ENCODE measurements at places on chromosomes 7 and 10.

GRCh38 chr10:110254467-110254866 lies 47.1 kb downstream of the MXI1 start:
- DNase-seq = no peak

DNA sequence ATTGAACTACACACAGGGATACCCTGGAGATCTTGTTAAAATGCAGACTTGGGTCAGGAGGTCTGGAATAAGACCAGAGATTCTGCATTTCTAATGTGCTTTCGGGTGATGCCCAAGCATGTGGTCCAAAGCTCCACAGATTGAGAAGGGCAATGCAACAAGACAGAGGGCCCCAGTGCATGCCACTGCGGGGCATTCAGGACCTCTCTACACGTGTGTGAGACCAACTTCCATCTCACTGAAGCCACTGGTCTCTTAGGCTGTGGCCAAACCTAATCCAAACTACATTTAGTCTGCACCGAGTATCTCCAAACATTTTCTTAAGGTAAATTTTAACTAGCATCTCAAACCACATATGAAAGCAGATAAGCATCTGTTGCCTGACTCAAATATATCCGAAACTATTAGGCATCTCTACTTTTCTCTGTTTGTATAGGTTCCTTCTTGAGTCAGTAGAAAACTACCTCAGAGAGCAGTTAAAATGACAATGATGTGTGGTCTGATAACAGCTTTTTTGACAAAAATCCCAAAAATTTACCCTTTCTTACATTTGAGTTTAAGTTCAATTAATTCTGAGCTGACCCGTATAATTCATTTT lies 107.5 kb downstream of the ELMO1 start:
- no peak for DNase-seq

- DNase-seq = no peak
Measured at GRCh38 chr10:88889559-88890337, 9.7 kb downstream of the STAMBPL1 start.

DNA sequence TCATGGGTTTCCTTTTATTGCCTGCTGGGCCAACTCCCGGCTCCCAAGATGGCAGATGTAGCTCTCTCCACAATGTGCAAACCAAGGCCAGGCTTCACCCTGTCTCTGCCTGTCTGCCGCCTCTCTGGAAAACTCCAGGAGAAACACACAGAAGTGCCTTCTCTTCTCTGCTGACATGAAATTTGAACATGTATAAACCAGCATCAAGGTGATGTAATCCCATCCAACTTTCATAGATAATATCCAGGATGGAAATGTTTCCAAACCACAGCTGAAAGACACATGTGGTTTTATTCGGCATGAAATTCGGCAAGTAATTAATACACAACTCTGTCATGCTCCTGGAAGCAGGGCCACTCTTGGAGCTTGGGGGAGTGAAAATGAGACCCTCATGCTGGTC lies 297.2 kb downstream of the C7orf25 start:
- no peak for DNase-seq

DNA sequence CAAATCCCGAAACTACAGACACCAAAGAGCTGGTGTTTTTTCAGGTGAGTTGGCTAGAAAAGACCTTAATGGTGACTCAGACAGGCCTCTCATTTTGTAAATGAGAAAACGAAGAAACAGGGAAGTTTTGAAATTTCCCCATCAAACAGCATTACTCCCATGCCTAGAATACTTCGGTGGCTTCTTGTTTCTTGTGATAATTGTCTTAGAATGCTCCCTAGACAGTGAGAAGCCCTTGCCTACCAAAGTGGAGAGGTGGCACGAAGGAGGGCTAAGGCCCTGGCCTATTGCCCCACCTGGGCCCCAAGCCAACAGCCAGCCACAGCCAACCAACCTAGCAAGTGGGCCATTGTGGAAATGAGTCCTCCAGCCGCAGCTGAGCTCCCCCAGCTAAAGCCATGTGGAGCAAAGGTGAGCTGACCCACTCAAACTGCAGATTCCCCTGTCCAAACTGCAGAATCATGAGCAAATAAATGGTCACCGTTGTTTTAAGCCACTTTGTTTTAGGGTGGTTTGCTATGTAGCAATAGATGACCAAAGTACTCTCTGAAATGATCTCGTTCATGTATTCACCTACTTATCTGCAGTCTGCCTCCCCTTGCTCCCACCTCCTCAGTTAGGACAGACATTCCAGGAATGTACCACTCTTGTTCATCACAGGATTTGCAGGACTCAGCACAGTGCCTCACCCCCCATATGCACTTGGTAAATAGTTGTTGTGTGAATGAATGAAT lies 97.7 kb upstream of the FGFR2 start:
- DNase-seq = no peak

DNA sequence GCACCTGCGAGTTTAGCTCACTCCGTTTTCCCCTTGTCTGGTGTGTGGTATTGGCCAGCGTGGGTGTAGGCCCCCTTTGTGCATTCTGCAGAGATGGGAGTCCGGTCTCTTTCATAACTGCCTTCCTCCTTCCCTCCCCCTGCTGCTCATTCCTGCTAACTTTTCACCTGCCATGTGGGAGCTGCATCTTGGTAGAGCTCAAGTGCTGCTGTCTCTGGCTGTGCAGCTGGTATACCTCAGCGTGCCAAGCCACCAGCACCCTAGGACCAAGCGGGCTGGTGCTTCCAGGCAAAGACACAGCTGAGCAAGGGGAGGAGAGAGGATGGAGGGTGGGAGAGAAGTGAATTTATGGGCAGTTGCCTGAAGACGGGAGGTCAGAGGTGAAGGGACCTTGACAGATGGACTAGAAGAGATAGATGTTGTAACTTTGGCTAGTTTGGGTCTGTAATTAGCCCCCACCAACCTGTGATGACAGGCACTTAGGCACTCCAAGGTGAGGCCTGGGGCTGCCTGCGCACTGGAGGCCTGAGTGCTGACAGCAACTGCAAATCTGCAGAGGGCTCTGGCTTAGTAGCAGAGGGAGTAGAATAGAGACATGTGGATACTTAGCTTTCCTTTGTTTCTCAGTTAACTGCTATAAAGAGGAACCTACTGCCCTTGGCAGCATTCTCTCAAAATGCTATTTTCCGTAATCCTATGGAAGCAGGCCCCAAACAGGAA lies 148.8 kb upstream of the AGK start:
- peak; percentile 30 for DNase-seq

- DNase-seq = no peak
Measured at GRCh38 chr7:157433628-157434027, 96.8 kb downstream of the DNAJB6 start.

DNA sequence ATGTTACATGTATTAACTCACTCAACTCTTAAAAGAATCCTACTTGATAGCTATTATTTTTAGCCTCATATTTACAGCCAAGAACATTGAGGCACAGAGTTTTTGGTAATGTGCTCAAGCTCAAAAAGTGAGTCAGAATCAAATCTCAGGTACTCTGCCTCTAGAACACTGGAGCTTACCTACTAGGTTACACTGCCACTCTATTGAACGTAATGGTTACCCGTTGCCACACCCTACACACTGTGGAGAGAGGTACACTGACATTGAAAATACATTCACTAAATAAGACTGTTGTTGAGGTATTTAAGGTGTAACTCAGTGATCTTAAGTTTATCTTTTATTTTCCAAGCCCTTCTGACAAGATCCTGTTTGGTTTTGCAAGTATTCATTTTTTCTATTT lies 17.9 kb downstream of the SLC26A3 start:
- DNase-seq = no peak

DNA sequence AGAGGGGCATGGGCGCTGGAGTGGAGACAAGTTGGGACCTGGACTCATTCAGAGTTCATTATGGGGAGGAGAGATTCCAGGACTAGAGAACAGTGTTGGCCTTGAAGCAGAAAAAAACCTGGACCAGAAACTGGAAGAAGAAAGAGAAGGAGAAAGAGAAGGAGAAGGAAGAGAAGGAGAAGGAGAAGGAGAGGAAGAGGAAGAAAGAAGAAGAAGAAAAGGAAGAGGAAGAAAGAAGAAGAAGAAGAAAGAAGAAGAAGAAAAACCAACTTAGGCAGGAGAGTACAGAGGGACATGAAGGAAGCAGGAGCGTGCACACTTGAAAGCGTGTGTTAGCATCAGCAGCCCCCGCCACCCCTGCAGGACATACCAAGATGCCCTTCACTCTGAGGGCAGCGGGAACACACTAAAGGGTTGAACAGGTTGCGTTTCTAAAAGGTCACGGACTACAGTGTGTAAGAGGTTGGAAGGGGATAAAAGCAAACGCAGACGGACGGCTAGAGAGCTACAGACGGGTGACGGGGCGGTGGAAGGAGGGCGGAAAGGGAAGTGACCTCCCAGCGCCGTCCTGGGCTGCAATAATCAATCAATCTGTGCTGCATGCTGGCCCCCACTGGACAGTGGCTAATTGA lies 95.3 kb downstream of the SEC61G start:
- DNase-seq = no peak

DNA sequence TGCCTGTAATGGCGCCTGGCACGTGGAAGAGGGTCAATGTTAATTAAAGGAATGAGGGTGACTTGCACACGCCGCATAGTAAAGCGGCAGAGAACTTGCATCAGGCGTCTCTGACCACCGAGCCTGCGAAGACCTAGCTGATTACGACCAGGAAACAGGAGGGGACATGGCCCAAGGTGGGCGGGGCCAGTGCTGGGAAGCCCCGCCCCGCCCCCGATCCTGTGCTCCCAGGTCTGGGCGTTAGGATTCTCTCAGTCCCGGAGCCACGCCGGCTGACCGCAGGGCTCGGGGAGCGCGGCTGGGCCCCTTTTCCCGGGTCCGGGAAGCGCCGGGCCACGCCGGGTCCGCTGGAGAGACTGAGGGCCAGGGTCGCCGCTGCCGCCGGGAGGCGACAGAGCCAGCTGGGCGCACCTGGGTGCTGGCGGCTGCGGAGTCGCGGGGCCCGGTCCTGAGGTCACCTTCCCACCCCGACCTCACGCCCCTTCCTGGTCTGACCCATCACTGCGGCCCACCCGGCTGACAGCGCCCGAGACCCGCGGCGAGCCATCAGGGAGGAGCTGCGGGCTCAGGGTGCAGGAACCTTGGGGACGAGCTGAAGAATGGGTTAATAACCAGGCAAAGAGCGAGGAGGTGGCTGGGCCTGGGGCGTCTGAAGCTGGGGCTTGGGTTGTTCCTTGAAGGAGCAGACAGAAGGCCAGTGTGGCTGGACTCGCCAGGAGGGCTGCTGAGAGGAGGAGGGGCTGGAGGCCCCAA lies 23.0 kb upstream of the GRID1 start:
- peak; percentile 81 for DNase-seq

DNA sequence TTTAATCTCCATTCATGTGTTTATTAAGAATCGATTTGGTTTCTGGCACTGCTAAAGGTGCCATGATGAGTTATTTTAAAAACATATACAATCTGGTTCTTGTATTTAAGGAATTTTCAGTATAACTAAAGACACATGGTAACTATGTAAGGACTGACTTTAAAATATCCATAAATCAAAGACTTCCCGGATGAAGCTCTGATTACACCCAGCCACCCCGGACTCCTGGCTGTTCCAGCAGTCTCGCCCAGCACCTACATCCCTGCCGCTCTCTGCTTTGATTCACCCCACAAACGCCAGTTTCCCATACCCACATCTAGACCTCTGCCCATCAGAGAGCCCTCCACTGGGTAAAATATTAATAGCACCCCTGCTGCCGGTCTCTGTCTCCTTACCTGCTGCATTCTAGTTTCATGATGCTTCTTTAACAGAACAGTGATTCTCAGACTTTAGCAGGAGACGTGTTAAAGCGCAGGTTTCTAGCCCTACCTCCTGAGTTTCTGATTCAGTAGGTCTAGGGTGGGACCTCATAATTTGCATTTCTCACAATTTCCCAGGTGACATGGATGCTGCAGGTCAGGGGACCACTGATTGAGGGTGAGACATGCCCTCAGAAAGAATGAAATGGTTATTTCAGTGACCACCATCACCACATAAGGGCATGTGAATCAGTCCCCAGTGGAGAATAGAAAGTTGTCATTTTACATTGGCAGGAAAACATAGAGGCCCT lies 185.7 kb downstream of the KIAA1217 start:
- DNase-seq = no peak

- no peak for DNase-seq
Measured at GRCh38 chr7:28748346-28748745, 209.8 kb downstream of the TRIL start.

- DNase-seq = no peak
Measured at GRCh38 chr7:82840061-82840460, 322.6 kb downstream of the PCLO start.

DNA sequence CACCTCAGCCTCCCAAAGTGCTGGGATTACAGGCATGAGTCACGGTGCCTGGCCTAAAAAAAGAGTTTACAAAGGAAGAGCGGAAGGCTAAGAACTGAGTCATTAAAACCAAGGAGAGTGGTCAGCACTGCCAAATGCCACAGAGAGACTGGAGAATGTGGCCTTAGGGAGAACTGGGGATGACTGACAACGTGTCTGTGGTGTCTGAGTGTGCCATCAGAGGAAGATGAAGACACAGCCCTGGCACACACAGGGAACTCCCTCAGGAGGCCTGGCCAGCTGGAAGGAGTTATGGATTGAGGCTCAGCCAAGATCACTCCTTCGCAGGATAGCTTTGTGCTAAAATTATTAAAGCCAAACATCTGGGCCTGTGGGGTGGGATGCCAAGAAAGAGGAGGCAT lies 3.9 kb upstream of the INA start:
- no peak for DNase-seq

- DNase-seq = no peak
Measured at GRCh38 chr10:35876248-35876647, 234.2 kb upstream of the FZD8 start.

DNA sequence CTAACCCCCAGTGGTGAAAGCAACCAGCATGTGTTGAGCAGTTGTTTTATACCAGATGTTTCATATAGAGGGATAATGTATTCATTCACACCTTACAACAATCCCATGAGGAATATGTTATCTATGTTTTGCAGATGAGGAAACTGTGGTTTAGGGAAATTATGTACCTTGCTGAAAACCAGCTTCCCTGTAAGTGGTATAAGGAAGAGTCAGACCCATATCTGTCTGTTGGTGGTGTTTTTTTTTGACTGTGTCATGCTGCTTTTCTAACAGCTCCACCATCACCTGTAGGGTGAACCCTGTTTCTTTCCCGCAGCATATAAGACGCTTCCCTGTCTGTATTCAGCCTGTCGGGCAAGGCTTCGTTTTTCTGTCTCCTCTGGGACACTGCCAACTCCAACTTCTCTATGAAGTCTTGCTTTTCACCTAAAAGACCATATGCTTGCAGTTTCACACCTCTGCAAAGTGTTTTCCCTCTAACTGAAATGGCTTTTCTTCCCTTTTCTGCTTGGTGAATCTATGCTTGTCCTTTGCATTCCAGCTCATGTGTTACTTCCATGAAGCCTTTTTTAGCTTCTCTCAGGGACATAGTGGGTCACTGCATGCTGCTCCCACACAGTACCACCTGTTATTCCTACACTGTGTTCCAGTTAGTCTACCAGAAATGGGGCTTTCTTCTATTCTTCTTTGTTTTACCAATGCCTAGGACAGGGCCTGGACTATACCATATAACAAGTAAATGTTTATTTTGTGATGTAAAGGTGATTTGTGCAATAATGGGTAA lies 92.8 kb downstream of the ST7 start:
- DNase-seq = no peak

DNA sequence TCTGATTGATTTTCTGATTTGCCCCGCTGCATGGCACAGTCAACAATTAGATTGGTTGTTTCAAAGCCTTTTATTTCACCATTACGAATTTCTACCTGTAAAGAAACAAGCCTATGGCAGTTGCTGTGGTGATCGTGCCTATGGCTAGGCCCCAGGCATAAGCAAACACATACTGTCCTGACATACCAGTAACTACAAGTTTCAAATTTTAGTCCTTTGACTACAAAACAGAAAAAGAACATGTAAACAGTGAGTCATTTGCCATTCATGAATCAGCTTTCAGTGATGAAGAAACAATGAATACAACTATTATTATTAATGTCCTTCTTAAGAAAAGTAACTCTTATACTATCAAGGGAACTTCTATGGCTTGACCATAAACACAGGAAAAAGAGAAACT lies 168.0 kb upstream of the LRRN3 start:
- DNase-seq = no peak

- DNase-seq = no peak
Measured at GRCh38 chr7:141320287-141320686, 230.9 kb upstream of the AGK start.
